ENCODE measurements at places on chromosomes 11 and 22.

GRCh38 chr11:123122852-123123251 is 60.9 kb upstream of the HSPA8 start:
- no peak for DNase-seq

GRCh38 chr11:66845876-66846212 is 2.6 kb downstream of the RCE1 start:
- no peak for DNase-seq

DNA sequence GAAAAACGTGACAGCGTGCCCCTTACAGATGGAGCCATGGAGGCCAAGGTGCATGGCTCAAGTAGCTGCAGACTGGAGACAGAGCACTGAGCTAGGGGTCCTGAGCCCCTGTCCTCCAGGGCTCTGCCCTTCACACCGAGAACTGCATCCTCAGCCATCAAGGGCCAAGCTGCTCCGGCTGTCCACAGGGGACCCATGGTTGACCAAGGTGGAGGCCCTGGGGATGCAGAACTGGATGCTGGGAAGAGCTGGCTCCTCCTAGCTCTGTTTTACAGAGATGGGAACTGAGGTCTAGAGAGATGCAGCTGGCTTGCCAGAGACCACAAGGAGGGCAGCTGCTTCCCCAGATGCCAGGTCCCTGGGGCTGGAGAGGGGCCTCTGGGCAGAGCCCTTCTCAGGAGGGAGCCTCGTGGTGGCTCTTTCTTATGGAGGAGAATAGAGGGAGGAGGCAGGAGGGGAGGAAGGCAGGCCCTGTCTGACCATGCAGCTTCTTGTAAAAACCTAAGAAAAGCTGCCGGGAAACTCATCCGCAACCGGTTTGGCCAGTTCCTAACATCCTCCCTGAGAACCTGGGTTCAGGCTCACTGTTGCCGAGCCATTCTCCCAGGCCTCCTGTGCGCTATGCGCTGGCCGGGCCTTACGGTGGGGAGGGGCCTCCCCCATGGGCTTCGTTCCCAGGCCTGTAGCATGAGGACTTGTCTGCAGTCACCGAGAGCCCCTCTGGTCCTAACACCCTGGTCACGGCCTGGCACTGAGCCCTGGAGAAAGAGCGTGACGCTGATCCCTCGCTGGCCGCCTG is 80.6 kb downstream of the WNT7B start:
- no peak for DNase-seq

- no peak for DNase-seq
Observed at GRCh38 chr11:2451916-2452315, 7.1 kb downstream of the KCNQ1 start.

DNA sequence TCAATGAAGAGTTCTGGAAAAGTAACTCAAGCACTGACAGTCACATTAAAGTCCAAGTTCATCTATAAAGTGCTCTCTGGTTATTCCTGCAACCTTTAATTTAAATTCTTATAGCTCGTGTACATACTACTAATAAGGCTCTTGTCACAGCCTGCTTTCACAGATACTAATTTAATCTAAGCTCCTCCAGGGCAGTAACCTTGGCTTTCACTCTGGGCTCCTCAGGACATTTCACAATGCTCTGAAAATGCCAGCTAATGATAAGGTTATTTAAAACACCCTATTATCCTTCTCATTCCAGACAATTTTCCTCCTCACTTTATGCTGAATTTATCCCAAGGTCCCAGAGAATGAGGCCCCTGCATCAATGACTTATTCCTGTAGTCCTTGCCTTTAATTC is 242.7 kb upstream of the CCDC90B start:
- no peak for DNase-seq

- no peak for DNase-seq
Observed at GRCh38 chr11:85751724-85752123, 59.2 kb downstream of the SYTL2 start.

DNA sequence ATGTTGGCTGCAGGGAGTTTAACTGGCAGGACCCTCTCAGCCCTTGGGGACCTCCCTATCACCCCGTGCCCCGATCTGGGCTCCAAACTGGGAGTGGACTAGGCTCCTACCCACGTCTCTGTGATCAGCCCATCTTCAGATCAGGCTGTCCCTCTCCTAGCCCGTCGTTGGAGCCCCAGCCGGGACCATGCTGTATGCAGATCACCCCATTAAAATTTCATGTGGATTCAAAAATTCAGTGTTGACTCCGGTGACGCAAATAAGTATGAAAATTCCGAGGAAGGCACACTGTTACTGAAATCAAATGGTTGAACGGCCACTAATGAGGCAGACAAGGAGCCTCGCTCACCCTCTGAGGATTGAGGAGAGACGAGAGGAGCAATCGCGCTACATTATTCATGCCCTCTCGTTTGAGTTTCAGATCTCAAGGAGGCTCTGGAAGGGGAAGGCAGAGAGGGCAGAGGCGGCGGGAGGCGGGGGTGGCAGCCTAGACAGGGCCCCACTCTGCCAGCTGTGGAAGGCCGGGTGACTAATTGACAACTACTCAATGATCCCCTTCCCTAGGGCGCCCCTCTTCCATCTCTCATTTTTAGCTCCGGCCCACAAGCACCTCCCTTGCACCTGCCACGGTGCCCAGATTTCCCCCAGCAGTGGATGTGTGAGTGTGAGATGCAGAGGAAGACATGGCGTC is 255.4 kb downstream of the MIAT start:
- no peak for DNase-seq

GRCh38 chr11:78290293-78291176 is 101.8 kb downstream of the USP35 start:
- DNase-seq = no peak

- DNase-seq = no peak
Observed at GRCh38 chr11:45648931-45649330, 16.5 kb downstream of the CHST1 start.

DNA sequence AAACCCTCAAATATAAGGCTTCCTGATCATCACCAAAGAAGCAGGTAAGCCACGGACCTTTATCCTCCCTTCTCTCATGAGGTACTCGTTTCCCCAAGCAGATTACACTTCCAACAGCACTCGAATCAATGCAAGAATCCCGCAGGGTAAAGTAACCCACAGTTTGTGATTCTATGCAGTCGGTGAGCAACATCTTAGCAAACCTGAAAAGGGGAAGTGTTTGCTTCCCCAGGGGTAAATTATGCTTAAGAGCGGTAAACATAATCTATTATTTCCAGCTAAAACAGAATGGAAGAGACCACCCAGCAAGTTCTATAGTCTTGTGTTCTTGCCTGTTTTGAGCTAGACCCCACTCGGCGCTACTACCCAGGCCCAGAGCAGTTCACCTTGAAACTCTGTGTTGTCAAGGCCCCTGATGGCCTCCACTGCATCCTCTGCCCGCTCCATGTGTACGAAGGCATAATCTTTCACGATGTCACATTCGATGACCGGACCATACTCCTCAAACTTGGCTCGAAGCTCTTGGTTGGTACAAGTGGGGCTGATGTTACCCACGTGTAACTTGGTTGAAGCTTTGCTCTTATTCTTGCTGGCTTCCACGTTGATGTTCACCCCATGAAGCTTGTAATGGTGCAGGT is 1.3 kb downstream of the RBM4B start:
- DNase-seq = no peak

- no peak for DNase-seq
Observed at GRCh38 chr22:38220163-38220562, 18.4 kb downstream of the MAFF start.

- no peak for DNase-seq
Observed at GRCh38 chr22:26949193-26949592, 291.8 kb downstream of the MIAT start.

DNA sequence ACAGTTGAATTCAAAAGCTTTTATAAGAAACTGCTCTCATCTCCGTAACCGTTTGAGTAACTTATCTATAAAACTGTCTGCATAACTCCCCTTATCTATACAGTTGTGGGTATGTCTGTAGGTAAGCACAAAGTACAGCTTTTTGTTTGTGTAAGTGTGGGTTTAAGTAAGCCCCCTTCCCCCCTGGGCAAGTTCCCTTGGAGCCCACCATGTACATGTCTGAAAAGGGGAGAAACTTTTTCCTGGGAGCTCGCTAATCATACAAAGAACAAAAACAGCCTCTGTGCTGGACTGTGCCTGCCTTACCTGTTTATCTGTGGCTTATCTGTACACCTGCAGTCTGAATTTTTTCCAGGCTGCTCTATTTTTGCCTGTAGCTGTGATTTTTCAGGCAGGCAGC is 36.3 kb upstream of the TMEM45B start:
- DNase-seq = no peak

- DNase-seq = peak; percentile 95
Observed at GRCh38 chr11:94731880-94732601, 36.1 kb upstream of the AMOTL1 start.

- no peak for DNase-seq
Observed at GRCh38 chr11:78586452-78587046, 11.9 kb upstream of the NARS2 start.

GRCh38 chr22:19719050-19719482 is 4.3 kb upstream of the GP1BB start:
- no peak for DNase-seq

DNA sequence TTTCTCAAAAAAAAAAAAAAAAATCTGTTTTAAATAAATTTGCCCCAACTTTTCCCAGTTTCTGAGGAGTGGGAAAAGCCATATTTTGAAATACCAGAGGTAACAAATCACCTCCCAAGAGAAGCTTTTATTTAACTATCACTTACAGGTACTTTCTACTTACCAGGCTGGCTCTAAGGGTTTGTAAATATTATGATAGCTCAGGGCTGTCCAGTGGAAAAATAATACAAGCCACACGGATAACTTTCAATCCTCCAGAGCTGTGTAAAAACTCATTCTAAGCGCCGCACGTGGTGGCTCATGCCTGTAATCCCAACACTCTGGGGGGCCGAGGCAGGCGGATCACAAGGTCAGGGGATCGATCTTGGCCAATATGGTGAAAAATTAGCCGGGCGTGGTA is 5.6 kb upstream of the SEC14L4 start:
- DNase-seq = no peak

DNA sequence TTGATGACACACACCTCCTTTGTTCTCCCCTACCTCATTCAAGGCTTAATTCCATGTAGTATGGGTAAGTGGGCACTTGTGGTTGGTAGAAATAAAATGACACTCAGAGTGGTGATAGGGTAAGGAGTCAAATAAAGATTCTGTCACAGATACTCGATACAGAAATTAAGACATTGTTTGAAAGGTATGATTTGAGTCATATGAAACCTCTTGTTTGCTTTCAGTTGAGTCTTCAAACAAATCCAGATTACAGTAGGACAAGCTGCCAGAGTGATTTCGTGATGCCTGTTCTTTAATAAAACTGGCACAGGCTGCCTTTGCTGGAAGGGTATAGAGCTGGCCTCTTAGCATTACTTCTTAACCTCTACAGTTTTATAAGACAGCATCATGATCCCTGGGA is 182.4 kb downstream of the SPON1 start:
- DNase-seq = no peak

- no peak for DNase-seq
Observed at GRCh38 chr22:46830841-46831240, 68.4 kb downstream of the TBC1D22A start.

DNA sequence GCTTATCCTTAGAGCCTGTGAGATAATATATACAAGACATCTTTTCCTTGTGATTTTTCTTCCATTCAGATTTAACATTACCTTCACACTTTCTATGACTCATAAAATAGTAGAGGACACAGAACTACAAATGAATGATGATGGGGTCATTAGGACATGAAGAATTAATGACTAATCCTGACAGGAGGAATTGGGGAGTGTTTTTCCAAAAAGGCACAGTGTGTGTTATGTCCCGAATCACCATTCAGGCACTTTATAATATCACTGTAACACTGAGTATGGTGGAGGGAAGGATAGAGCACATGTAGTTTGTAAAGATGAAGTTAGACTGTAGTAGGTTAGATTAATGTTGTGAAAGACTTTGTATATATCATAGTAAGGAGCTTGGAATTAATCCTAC is 391.3 kb downstream of the JRKL start:
- DNase-seq = no peak

GRCh38 chr22:38317995-38318715 is 922 bp upstream of the CSNK1E start:
- peak; percentile 90 for DNase-seq

- no peak for DNase-seq
Observed at GRCh38 chr22:30228509-30229359, 17.8 kb downstream of the LIF start.

- no peak for DNase-seq
Observed at GRCh38 chr11:2185324-2186085, 13.9 kb upstream of the TH start.

All from foreskin melanocyte (primary cell).